ENCODE measurements at places on chromosomes 13 and 19.

- no peak for DNase-seq
Measured at GRCh38 chr19:39356647-39357046, 14.4 kb downstream of the SAMD4B start.

DNA sequence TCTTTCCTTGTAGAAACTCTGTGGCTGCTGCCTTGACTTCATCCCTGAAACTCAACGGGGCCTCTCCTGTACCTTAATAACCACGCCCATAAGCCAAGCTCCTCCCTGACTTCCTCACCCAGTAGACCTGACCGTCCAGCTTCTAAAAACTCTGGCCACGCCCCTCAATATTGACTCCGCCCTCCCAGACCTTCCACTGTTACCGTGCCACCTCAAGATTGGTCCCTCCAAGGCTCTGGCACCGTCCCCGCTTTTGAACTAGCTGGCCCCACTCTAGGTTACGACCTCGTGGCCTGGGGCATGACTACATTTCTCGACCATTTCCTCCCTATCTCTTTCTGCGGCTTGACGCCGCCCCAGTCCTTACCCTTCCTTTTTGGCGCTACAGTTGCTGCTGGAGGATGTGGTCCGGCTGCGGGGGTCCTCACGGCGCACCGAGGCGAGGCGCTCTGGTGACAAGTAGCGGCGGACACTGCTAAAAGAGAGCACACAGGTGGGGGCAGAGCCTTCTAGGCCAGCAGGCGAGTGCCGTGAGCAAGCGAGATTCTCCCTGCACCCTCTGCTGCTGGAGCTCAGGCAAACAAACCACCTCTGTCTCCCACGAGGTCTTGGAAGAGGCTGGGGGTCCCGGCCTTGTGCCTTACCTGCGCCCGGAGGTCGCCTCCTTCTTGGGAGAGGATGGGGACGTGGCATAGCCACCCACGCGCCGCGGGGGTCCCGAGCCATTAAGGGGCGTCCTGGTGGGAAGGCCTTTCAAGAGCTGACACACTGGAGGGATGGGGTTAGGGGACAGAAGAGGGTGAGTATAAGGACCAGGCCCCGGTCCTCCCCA is 2.3 kb upstream of the EML2 start:
- DNase-seq, result peak; percentile 93

DNA sequence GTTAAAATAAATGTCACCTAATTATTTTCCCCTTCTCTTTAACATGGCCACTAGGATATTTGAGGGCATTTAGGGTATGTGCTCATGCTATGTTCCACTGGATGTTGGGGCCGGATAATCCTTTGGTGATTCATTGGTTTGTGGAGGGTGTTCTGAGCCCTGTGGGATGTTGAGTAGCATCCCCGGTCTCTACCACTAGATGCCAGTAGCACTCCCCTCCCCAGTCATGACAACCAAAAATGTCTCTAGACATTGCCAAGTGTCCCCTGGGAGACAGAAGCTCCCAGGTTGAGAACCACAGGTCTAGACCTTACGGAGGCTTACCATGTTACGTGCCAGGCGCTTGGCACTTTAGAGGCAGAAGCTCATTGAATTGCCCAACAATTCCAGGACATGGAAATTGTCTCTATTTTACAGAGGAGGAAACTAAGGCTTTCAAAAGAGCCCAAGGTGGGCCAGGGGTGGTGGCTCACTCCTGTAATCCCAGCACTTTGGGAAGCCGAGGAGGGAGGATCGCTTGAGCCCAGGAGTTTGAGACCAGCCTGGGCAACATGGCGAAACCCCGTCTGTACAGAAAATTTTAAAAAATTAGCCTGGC is 14.1 kb downstream of the SHANK1 start:
- DNase-seq, result peak; percentile 97

DNA sequence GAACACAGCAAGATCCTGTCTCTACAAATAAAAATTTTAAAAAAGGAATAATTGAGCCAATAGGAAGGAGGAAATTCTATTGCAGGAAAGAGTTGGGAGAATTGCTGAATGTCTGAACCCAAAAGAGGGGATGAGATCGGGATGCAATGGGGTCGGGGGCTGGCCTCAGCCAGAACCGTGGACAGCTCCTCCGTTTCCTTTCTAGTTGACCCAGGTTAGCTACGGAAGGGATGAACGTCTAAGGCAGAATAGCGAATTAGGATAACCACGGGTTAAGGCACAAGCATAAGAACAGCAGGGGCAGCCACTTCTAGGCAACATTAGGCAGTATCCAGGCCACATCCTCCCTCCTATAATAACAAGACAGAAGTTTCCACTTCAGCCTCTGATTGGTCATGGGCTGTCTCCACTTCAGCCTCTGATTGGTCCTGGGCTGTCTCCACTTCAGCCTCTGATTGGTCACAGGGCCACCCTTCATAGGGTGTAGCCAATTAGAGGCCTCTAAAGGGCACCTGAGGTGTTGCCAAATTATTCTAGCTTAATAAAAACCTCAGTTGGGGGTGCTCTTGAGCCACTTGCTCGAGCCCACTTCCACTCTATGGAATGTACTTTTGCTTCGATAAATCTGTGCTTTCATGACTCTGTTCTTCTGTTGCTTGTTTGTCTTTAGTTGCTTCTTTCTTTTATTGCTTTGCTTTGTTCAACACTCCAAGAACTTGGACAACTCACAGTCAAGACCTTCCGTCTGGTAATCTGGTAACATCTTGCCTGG is 24.9 kb upstream of the TPM4 start:
- DNase-seq, result no peak

- no peak for DNase-seq
Measured at GRCh38 chr19:5318306-5318705, 22.3 kb downstream of the PTPRS start.

GRCh38 chr19:49921871-49922795 is 6.9 kb upstream of the ATF5 start:
- DNase-seq, result peak; percentile 50

DNA sequence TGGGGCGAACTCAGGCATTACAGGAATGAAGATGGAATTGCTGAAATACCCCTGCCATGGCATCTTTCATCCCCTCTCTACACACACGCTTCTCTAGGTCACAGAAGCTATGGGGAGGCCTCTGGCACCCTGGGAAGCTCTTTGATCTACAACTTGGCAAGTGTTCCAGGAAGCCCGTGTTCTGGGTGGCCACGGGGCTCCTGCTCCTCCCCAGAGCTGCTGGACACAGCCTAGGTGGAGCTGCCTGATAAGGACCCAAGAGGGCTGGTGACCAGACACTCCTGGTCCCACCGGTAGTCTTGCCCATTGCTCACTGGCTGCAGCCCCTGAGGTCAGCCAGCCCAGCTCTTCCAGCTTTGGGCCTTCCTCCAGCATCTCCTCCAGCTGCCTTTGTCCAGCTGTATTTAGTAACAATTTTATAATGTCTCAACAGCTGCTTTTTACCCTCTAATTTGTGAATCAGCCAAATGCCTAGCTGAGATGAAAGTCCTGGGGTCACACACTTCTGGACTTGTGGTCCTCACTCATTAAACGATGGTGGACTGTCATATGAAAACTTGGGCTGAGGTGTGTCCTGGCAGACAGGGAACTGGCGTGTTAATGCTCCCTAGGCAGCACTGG is 72.8 kb upstream of the SPATA13 start:
- no peak for DNase-seq

DNA sequence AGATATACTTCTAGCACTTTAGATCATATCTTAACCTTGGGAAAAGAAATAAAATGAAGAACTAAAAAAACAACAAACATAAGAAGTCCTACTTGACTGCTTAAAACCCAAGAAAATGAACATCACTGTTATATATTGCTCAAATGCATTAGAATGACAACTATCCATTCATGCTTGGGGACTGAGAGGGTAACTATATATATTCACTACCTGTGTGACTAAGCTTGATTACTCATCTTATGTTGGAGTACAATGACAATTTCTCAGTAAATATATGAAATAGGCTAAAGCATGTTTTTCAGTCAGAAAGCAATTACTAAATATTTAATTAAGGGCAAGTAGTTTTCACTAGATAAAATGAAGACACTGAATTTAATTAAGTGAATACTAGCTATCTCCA is 40.1 kb downstream of the ZC3H13 start:
- DNase-seq, result peak; percentile 46

- no peak for DNase-seq
Measured at GRCh38 chr13:54958781-54959180, 1930.2 kb downstream of the OLFM4 start.

DNA sequence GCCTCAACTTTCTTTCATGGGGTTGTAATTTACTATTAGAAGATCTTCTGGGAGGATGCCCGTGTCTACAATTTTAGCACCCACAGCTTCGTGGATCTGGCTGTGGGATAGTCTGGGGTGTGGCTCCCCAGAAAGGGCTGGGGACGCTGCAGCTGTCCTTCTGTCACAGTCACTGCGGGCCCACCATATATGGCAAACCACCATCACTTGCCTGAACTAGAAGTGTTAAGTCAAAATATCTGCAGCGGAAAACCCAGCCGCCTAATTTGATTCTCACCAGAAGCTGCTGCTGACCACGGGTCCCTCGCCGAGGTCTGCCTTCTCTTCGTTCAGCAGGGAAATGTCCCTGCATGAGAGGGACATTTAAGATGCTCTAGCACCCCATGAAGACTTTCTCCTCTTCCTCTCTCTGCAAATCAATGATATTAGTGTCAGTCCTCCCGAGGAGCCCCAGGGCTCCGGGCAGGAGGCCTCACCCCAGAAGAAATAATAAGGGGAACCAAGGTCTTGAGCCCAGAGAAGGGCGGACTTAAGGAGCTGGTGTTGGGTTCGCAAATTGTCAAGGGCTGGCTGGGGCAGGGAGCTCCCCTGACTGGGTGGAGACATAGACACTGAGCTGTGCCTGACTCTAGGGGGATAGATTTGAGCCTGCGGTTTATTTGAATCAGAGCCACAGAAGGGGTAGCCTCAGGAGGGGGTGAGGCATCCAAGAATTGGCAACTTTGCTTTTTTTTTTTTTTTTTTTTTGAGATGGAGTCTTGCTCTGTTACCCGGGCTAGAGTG is 3.0 kb upstream of the MATK start:
- no peak for DNase-seq

DNA sequence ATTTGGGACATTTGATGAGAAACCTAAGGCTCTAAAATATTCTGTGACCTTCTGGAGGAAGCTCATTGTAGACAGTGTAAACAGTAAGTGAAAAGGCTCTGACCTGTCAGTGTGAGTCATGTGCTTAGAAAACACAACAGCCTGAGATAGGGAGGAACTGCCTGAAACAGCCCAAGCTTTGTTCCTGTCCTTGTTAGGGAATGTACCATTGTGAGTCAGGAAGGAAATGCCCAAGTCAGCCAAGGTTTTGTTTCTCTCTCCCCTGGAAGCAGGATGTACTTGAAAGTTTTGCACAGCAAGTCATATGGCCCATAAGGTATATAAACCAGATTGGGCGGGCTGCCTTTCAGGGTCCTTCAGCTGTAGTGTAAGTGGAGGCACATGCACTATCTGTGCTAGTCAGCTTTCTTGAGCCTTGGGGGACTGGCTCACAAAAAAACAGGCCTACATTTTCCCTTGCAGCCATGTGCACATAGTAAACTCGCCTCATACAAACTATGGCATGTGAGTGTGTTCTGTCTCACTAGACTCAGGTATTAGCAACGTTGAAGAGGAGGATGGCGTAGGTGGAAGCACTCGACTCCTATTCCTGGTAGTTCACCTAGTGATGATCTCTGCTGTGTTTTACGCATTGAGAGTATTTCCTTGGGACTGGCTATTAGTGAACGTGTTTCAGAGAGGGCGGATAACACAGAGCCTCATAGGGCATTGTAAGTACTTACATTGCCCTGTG is 141.2 kb upstream of the KLHL1 start:
- DNase-seq, result peak; percentile 85

- DNase-seq, result no peak
Measured at GRCh38 chr13:35388441-35389355, 87.8 kb downstream of the MAB21L1 start.

- DNase-seq, result peak; percentile 78
Measured at GRCh38 chr13:20902438-20903163, at the start of gene XPO4. Gene XPO4 (minus strand): TSS chr13:20902746. CDS start chr13:20902738, 8 bp downstream.

GRCh38 chr13:42495751-42496150 is 78.2 kb upstream of the TNFSF11 start:
- DNase-seq, result no peak

- no peak for DNase-seq
Measured at GRCh38 chr19:47414469-47414868, 4.9 kb downstream of the MEIS3 start.

DNA sequence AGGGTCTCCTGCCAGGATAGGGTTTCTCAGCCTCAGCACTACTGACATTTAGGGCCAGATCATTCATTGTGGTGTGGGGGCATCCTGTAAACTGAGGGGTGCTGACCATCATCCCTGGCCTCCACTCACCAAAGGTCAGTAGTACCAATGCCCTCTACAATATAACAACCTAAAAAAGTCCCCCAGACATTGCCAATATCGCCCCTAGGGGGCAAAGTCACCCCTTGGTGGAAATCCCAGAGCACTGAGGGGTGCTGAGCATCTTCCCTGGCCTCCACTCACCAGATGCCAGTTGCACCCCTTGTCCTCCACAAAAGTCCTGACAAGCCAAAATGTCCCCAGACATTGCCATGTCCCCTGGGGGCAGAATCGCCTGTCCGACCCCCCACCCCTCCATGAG is 21.6 kb downstream of the CPAMD8 start:
- DNase-seq, result no peak

DNA sequence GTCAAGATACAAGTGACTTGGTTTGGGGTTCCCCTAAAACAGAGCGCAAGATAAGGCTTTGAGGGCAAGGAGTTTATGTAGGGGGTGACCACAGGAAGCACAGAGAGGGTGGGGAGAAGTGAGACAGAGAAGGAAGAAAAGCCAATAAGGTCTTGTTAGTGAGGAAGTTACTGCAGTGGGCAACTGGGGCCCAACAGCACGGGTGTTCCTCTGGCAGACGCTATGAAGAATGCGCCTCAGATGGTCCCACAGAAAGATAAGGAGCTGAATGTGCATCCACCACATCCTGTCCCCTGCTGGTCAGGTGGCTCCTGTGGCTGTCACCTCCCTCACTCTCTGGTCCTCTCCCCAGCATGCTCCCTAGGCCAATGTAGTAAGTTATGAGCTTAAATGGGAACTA is 333.5 kb downstream of the TSHZ3 start:
- no peak for DNase-seq

GRCh38 chr13:31261241-31261640 is 61.5 kb downstream of the B3GLCT start:
- DNase-seq, result no peak

DNA sequence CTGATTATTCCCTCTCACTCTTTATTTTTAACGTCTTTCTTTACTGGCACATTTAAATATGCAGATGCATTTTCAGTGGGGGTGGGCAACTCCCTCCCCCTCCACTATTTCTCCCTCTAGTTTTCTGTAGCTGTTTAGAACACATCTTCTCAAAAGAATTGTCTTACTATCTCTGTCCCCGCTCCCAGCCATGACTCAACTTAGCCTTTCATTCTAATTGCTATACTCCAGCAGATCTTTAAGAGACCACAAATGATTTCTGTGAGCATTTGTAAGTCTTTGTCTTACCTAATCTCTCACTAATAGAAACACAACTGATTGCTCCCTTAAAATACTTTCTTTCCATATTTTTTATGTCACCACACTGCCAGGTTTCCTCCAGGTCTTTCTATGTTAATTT is 350.9 kb downstream of the SPRY2 start:
- no peak for DNase-seq

DNA sequence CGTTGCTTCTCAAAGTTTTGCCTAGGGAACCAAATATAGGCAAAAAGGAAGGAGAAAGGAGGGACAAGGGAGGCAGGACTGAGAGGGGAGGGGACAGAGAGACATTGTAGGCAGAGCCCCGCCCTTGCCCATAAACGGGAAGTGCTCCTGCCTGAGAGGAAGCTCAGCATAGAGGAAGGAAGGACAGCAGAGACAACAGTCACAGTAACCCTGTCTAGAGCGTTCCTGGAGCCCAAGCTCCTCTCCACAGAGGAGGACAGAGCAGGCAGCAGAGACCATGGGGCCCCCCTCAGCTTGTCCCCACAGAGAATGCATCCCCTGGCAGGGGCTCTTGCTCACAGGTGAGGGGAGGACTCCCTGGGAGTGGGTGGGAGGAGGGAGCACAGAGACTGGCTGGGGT is at the start of gene CEACAM21:
TSS of gene CEACAM21 (plus strand) at position 169 of the 400 bp plus-strand sequence. CDS start at position 278, 109 bp downstream.
- DNase-seq, result no peak

All from RKO (cell line).